ENCODE measurements at places on chromosomes 5 and 9. TPM values are rescaled to one million over a fixed set of nuclear protein-coding genes. Genes with fewer than 3 reads are reported as not detected.

- H3K4me3 ChIP-seq, result no peak overlapping the region
- no peaks in the 10 kb centered on the region for H3K27me3 ChIP-seq
- peaks cover 31% of the 10 kb centered on the region for H3K4me1 ChIP-seq
- peak; percentile 21 for DNase-seq
Measured at GRCh38 chr9:34185778-34186551, 7.1 kb downstream of the UBAP1 start.

DNA sequence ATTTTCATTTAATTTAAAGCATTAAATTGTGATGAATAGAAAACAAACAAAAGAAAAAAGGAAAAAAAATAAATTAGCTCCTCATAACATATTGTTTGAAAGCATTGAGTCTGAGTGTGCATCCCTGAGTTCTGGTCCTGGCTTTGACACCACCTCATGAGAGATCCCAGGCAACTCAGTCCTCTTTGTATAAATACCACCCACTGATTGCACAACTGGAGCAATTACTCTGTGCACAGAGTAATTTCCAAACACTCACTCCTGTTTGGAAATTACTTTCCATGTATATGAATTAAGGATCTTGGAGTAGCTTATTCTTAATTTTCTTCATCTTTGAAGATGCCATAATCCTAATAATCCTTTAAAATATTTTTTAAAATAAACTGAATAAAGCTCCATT, 59.4 kb upstream of the C5orf46 start:
- no peaks in the 10 kb centered on the region for H3K36me3 ChIP-seq

DNA sequence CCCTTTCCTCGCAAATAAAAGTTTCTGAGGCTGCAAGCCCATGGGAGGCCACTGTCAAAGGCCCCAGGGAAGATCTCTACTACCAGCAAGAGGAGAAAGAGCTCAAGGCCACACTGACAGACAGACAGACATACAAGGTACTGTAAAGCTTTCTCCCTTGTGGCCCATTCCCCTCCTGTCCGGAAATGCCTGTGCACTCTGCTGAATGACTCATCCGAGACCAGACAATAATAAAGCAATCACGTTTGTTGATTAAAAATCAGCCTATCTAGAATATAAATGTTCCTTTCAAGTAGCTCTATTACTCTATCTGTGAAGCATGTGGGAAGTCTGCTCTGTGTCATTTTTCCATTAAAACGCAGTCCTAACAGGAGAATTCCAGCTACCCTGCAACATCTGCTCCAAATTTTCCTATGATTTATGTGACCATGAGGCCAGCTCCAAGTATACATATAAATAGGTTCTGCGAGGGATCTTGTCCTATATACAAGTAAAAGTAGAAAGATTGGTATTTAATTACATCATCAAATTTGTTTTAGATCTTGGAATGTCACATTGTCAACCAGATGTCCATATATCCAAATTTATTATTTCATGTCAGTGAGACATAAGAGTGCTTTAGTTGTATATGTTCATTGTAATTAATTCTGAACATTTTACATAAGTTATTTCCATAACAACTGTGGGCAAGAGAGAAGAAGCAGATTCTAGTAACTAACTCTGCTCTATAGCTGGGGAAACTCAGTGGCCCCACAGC, 34.7 kb upstream of the TGFBI start:
- DNase-seq, result peak; percentile 31
- H3K36me3 ChIP-seq, result no peaks in the 10 kb centered on the region
- no peak overlapping the region for H3K4me3 ChIP-seq
- H3K27ac ChIP-seq, result no peak overlapping the region
- H3K4me1 ChIP-seq, result peaks cover 12% of the 10 kb centered on the region

- no peak for DNase-seq
- H3K27ac ChIP-seq, result no peak overlapping the region
- no peaks in the 10 kb centered on the region for H3K36me3 ChIP-seq
- H3K4me1 ChIP-seq, result no peaks in the 10 kb centered on the region
- no peaks in the 10 kb centered on the region for H3K27me3 ChIP-seq
Measured at GRCh38 chr5:135429301-135430134, 17.6 kb downstream of the DCANP1 start.

- no peaks in the 10 kb centered on the region for H3K27me3 ChIP-seq
- no peaks in the 10 kb centered on the region for H3K36me3 ChIP-seq
- no peak for DNase-seq
- no peak overlapping the region for H3K4me3 ChIP-seq
Measured at GRCh38 chr9:126849591-126850225, 10.7 kb upstream of the ZBTB34 start.

- no peak for DNase-seq
- no peak overlapping the region for H3K27ac ChIP-seq
- no peaks in the 10 kb centered on the region for H3K4me1 ChIP-seq
- H3K27me3 ChIP-seq, result no peaks in the 10 kb centered on the region
- no peaks in the 10 kb centered on the region for H3K36me3 ChIP-seq
- no peak overlapping the region for H3K4me3 ChIP-seq
Measured at GRCh38 chr5:124154714-124155113, 591.7 kb downstream of the ZNF608 start.

DNA sequence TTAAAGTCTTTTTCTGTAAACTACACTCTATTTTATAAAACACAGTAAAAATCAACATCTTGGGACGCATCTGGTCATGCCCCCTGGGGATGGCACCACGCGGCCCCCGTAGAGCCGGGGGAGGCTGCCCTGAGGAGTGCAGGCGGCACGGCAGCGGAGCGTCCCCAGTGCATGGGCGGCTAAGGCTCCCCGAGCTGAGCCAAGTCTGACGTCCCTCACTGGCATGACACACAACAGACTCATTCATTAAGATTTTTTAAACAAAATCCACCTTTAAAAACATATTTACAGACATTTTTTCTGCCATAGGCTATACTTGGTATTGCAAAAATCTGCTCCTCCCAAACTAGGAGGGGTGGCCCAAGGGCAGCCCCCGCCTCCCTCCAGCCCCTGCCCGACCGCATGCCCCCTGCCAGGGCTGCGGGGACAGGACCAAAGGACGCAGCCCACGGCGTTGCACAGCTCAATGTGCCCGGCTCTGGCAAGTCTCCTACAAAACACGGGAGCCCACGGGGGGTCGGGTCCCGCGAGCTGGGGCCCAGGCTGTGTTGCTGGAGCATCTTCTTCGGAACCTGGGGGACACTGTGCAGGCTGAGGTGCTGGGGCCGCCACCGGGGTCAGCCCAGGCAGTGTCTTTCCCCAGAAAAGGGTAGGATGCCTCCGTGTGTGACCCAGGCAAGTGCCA, 11.8 kb upstream of the SEC16A start:
- H3K4me1 ChIP-seq, result no peaks in the 10 kb centered on the region
- H3K27ac ChIP-seq, result no peak overlapping the region
- no peaks in the 10 kb centered on the region for H3K36me3 ChIP-seq

DNA sequence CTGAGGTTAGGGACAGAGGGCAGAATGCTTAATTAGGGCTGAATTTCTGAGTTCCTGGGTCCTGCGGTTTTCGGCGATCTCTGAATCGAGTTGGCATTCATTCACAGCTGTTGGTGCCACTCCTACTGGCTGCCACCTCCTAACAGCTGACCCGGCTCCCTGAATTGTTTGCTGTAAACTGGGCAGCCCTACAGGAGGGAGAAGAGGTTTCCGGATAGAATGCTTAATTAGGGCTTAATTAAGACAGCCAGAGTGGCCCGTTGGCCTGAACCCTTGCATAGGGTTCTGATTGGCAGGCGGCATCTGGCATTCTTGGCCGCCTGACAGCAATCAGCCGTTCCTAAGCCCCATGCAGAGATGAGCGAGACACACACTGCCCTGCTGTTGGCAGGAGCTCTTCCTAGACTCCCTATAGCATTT, 25.7 kb downstream of the FRMPD1 start:
- H3K27me3 ChIP-seq, result peaks cover 4% of the 10 kb centered on the region
- H3K4me1 ChIP-seq, result no peaks in the 10 kb centered on the region
- no peak for DNase-seq

DNA sequence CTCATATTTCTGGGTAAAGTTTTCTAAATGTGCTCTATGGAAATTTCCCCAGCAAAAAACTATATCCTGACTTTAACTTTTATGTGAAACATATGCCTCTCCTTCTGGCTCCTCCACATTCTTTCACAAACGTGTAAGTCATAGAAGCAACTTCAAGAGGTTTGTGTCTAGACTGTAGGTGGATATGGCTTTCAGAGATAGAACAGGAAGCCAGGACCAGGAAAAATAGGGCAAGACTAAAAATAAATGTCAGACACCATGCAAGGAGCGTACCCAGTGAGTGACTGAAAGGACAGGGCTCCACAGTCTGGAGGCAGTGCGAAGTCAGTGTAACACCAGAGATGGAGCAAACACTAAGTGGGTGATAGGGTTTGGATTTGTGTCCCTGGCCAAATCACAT, 240.7 kb downstream of the COX7C start:
- no peaks in the 10 kb centered on the region for H3K4me1 ChIP-seq
- no peaks in the 10 kb centered on the region for H3K27me3 ChIP-seq
- H3K4me3 ChIP-seq, result no peak overlapping the region
- no peaks in the 10 kb centered on the region for H3K36me3 ChIP-seq
- DNase-seq, result no peak

- H3K36me3 ChIP-seq, result no peaks in the 10 kb centered on the region
- H3K27me3 ChIP-seq, result no peaks in the 10 kb centered on the region
- H3K4me3 ChIP-seq, result no peak overlapping the region
- DNase-seq, result no peak
- H3K27ac ChIP-seq, result no peak overlapping the region
- no peaks in the 10 kb centered on the region for H3K4me1 ChIP-seq
Measured at GRCh38 chr5:135571902-135572301, 6.9 kb downstream of the CXCL14 start.

DNA sequence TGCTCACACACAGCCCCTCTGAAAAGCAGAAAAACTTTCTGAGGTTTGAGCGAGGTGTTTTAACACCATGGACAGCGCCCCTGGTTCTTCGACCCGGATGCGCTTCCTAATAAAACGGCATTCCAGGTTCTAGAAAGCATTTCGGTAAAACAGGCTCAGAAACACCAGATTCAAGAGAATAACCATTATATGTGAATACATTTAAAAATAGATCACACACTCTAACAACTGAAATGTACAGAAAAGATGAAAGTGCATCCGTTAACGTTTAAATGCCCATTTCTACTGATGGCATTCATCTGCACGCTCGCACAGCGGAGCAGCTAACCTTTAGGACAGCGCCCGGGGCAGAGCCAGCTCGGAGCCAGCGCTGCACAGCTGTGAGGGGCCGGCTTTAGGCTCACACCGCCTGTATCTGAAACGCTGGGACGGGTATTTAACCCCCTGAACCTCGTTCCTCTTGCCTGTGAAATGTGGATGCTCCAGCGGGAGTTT, 26.3 kb upstream of the TENT4A start:
- no peak overlapping the region for H3K27ac ChIP-seq
- no peak overlapping the region for H3K4me3 ChIP-seq
- no peaks in the 10 kb centered on the region for H3K36me3 ChIP-seq
- DNase-seq, result peak; percentile 20

DNA sequence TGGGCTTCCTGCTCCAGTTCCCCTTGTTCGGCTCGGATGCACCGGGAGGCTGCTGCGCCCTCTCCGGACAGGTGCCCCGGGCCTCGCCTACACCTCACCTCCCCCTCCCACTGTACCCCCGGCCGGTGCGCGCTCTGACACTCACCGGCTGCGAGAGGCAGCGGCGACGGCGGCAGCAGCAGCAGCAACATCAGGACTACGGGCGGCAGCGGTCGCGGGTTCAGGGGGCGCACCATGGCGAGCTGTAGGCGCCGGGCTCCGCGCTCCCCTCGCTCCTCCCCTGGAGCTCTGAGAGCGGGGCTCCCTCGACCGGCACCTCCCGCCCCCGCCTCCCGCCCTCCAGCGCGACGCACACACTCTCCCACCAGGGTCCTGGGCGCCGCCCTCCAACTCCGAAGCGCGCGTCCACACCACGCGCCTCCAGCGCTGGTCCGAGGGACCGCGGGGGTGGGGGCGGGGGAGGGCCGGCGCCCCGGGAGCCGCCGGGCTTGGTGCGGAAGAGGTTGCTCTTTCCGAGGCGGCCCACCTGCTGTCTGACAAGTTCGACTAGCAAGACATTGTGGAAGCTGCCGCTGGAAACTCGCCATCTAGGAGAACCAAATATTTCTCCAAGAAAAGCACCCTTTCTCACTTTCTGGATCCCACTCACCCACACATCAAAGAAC, at the start of gene GFRA3:
TSS of gene GFRA3 (minus strand) at position 433 of the 665 bp plus-strand sequence. CDS start at position 236, 197 bp downstream.
- H3K4me3 ChIP-seq, result no peak within 1 kb of the TSS
- no peaks in the 10 kb centered on the region for H3K36me3 ChIP-seq
- no peak within 1 kb of the TSS for H3K27ac ChIP-seq
- no peak for DNase-seq

DNA sequence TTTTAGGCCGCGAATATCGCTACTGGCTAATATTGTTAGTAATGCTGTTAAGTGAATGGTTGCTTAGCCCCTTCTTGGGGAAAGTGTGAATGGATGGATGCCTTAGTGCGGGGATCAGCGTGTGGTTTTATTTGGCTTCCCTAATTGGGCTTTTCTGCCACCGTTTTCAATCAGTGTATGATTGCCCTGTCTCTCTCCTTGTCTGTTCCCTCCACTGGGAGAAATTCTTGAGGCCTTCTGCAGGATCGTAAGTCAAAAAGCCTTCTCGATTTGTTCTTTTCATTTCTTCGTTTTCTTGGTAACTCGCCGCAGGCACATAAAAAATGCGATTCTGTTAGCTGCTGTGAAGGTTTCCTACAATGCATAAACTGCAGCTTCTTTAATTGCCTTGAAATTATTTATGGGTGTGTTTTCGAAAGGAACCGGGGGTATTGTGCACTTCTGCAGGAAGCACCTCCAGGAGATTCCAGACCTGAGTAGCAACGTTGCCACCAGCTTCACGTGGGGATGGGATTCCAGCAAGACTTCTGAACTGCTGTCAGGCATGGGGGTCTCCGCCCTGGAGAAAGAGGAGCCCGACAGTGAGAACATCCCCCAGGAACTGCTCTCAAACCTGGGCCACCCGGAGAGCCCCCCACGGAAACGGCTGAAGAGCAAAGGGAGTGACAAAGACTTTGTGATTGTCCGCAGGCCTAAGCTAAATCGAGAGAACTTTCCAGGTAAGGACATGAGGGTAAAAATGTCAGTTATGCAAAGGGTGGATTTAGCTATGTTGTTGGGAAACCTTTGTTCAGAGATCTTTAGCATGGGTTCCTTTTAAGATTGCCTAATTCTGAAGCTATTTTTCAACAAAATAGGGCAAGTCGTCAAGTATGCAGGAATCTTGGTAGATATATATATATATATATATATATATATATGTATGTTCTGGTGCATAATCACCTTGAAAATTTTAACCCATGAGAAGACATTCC, 700 bp downstream of the SKP2 start:
- peaks cover 38% of the 10 kb centered on the region for H3K4me1 ChIP-seq
- no peaks in the 10 kb centered on the region for H3K36me3 ChIP-seq
- peak overlapping the region; percentile 0 for H3K4me3 ChIP-seq
- H3K27me3 ChIP-seq, result no peaks in the 10 kb centered on the region

GRCh38 chr9:20620650-20621470, 1.4 kb downstream of the MLLT3 start:
- H3K27me3 ChIP-seq, result no peaks in the 10 kb centered on the region
- peak overlapping the region; percentile 52 for H3K4me3 ChIP-seq
- peak overlapping the region; percentile 90 for H3K27ac ChIP-seq
- DNase-seq, result peak; percentile 31
- no peaks in the 10 kb centered on the region for H3K36me3 ChIP-seq
- peaks cover 14% of the 10 kb centered on the region for H3K4me1 ChIP-seq

The EIF4E1B gene
- total RNA-seq, result not detected

The PRRX2 gene
- total RNA-seq, result 0.55 TPM

The PLAA gene
- total RNA-seq, result 42.4 TPM

The NINJ1 gene
- 163 TPM for total RNA-seq

The TSLP gene
- total RNA-seq, result 0.24 TPM
